Peyer's patch (tissue), 4 donors: ENCODE measurements at places on chromosomes 6 and 20.

GRCh38 chr20:24098886-24099285, 110.3 kb upstream of the GGTLC1 start:
- no peak for DNase-seq

DNA sequence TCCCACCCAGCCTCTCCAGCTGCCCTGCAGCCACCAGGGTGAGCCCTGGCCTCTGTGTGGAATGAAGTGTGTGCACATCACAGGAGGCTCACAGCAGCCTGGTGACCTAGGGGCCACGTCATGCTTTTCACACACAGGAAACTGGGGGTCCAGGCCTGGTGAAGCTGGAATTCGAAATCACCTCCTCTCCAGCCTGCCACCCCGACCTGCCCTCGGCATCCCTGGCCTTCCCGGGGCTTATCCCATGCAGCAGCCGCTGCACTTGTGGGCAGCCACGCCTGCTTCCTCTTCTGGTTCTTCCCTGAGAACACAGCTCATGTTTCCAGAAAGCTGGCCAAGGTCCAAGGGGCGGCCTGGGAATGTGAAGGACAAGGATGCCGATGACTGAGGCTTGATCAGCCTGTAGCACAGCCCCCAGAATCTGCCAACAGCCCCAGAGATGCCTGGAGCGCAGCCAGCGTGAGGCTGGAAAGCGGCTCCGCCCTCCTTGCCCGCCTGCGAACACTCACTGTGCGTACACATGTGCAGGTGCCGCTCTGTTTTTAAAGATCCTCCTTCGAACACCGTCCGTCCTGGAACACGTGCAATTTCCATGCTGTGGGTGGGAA, 4.2 kb upstream of the NTSR1 start:
- peak; percentile 71 for DNase-seq

- DNase-seq: no peak
Observed at GRCh38 chr6:129994410-129994809, 24.0 kb upstream of the L3MBTL3 start.

DNA sequence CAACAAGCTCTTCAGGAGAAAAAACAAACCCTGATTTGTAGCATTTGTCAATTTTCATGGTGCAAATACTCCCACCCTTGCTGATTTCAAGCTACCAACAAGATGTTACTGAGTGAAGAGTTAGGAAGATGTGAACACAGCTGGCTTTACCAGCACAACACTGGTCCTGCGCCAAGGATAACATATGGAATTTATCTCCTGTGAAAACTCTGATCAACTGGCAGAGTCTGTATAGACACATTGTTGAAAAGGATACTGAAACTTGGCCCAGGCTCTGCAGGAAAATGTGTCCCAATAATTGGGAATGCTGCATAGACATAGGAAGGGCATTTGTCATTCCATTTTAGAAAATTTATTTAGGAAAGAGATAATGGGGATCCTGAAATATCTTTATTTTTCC, 29.0 kb downstream of the OTOR start:
- no peak for DNase-seq

DNA sequence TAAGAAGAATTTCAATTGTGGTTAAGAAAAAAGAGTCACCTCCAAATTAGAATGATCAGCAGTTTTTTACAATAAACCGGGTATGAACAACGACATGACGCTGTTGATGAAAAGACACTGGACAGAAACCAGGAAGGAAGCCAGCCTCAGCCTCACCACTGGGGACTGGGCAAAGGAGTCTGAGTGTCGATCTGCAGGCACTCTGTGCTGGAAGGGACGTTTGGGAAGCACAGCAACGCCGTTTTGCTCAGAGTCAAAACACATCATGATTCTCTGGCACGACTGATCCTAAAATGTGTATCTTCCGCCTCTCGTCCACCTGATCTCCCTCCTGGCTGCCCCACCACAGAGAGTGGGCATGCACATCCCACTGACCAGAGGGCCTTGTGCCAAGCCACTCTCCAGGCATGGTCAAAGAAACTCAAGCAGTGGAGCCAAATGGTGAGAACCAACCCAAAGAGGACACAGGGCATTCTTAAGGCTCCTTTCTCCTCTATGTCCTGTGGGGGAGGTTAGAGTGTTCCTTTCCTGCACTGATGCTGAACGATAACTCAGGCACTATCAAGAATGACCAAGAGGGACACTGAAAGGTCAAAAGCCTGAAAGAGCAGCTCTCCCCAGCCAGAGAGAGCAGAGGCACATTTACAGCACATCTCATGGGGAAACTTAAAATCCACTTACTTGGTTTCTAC, 68.8 kb downstream of the AGPAT4 start:
- no peak for DNase-seq

GRCh38 chr20:20002101-20002998, 14.8 kb upstream of the NAA20 start:
- no peak for DNase-seq

- DNase-seq: no peak
Observed at GRCh38 chr6:23589811-23590210, 536.2 kb upstream of the NRSN1 start.

DNA sequence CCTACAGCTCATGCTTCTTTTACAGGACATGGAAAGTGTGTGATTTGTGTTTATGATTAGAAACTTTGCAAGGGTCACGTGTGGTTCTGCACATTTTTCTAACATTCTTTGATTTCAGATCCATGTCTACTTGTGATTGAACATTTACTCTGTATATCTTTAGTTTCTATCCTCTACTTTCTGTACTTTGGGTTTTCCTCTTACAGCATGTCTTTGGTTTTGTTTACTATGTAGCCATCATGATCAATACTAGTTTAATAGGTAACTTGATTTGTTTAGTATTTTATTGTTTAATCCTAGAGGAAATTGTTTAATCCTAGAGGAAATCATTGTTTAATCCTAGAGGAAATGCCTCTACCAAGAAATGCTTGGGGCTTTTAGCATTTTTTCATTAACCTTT, 41.8 kb downstream of the XRN2 start:
- no peak for DNase-seq

DNA sequence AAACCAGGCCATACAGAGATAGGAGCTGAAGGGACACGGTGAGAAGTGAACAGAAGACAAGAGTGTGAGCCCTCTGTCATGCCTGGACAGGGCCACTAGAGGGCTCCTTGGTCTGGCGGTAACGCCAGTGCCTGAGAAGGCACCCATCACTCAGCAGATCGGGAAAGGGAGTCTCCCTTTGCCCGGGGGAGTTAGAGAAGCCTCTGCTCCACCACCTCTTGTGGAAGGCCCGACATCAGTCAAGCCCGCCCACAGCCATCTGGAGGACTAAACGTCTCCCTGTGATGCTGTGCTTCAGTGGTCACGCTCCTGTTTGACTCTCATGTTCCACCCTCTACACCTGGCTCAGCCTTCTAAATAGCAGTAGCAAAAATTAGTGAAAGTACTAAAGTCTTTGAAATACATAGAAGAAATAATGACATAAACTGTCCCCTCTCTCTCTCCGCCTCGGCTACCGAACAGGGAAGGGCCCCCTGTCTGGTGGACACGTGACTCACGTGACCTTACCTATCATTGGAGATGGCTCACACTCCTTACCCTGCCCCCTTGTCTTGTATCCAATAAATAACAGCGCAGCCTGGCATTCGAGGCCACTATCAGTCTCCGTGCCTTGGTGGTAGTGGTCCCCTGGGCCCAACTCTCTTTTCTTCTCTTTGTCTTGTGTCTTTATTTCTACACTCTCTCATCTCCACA, 66.7 kb downstream of the RPP21 start:
- DNase-seq: peak; percentile 86

DNA sequence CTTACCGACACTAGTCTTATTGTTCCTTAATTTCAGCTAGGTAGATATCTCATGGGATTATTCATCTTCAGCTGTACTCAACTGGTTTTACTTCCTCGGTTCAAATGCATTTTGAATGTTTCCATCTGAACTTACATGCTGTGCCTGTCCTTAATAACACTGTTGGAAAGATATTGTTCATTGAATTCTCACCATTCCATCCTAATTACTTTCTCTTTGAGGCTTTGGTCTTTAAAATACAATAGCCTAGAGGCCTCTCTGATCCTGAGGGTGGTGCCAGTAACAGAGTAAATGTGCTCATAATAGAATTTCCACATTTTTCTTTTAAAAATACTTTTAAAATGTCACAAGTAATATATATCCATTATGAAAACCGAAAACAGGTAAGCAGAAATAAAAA, 54.0 kb downstream of the IL20RA start:
- no peak for DNase-seq

DNA sequence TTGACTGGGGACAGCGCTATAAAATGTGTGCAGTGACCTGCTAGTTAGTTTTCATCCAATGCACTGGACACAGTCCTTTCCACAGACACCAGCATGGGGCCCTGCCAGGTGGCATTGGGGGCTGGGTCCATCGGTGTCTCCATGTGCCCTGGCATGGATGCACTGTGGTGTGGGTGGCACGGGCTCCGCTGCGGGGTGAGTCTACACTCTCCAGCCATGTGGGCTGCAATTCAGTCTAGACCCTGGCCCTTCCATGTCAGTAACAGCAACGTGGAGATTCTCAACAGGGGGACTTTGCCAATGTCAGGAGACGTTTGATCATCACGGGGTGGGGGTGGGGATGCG, 100.0 kb downstream of the RAMACL start:
- no peak for DNase-seq

DNA sequence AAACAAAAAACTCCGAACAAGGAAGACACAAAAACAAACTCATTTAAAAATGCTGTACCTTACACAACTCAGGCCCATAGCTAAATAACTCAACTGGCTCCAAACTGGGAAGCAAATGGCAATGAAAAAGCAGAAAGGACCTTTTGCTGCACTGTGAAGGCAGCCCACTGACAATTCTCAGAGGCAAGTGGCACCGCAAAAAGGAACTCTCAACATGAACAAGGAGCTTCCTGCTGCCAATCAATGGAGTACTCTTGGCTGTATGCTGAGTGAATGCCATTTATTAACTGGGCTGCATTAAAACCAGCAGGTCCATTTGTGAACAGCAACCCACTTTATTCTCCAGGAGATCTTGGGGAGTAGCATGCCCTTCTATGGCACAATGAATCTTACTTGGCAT, 209.9 kb downstream of the PTPRK start:
- DNase-seq: no peak

DNA sequence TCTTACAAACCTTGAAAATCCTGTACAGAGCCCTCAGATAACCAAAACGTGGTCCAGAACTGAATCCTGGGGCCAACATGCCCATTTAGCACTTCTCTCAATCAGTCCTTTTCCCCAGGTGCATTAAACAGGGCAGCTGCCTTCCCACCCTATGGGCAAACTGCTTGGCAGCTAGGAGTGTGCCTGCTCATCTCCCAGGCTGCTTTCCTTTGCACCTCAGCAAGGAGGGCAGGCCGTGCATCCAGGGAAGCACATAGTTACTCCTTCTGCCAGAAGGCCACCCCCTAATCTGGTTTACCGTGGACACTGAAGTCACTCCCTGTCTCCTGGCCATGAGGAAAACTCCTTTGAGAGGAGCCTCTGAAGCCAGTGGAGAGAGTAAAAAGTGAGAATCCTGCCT, 10.0 kb downstream of the PKIG start:
- no peak for DNase-seq

DNA sequence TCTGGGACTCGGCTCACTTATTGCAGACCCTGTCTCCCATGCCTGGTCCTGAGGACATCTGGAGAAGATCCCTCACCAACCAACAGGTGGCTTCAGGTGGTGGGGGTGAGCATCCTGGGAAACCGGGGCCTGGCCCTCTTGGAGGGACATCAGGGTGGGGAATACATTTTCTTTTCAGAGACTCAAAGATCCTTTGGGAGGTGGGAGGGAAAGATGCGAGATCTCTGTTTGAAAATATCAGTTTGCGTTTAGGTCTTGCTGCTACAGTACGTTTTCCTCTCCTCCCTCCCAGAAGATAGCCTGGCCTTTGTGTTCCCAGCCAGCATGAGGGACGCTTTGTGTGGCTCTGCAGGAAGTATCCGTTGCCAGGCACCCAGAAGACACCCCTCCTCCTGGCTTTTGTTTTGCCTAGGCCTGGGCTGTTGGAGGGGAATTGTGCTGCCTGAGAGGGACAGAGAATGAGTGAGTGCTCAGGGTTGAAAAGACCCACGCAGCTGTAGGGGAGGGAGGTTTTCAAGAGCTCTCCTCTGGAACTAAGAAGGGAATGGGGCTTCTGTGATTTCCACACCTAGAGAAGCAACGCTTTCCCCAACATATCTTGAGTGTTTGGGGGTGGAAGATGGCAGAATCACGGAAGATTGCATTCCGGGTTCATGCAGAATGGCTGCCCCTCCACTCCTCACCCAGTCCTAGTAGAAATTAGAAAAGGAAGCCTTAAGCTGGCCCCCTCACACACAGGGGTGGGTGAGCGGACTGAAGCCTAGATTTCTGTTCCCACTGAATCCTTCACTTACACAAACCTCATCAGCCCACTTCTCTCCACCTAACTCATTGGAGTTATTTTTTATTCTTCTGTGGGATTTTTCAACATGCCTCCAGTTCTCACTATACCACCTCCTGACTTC, 22.0 kb upstream of the SLC2A12 start:
- DNase-seq: no peak

GRCh38 chr6:154298297-154298696, 58.3 kb downstream of the IPCEF1 start:
- DNase-seq: no peak

- no peak for DNase-seq
Observed at GRCh38 chr6:158856261-158856660, 37.1 kb upstream of the EZR start.

- DNase-seq: peak; percentile 54
Observed at GRCh38 chr20:43915211-43916072, 790 bp downstream of the TOX2 start.

- no peak for DNase-seq
Observed at GRCh38 chr20:19419396-19419795, 207.0 kb downstream of the SLC24A3 start.
